Activated T-helper 17 cell treated with anti-CD3 and anti-CD28 coated beads, Interleukin-2, amount 50 U/mL, for 72 hours (primary cell): ENCODE measurements at places on chromosomes 2 and 18. TPM values are rescaled to one million over a fixed set of nuclear protein-coding genes. Genes with fewer than 3 reads are reported as not detected.

DNA sequence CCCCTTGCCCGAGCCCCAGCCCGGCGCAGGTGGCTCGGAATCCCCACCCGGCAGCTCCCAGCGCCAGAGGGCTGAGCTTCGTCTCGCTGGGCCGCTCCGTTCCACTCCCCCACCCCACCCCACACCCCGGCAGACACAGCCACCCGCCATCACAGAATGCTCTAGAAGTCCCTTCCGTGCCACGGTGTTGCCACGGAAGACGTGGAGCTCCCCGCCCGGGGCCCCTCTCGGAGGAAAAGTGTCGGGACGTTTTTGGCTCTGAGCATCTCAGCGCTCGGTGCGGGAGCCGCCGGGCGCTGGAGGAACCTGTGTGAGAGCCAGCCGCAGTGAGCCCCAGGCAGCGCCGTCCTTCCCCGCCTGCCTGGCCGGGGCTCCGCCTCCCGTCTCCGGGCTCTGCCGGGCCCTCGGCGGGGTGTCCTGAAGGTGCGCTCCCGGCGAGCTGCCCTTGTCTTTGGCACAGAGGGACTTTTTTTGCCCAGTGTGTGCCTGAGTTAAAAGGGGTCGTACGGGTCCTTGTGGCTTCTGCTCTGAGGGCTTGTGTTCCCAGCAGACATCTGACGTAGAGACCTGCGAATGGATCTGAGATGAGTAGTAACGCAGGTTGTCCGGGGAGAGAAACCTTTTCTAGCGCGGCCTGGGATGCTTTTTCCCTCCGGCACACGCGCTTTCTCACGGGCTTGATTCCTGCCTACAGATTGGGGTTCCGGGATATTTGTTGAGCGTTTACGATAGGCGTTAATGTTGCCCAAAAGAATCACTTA lies 1.8 kb downstream of the ZCCHC2 start:
- peak; percentile 15 for ATAC-seq

GRCh38 chr2:222442665-222443064 lies 18.3 kb downstream of the SGPP2 start:
- ATAC-seq = no peak

- no peak for ATAC-seq
Measured at GRCh38 chr2:51667679-51668078, 635.7 kb upstream of the NRXN1 start.

DNA sequence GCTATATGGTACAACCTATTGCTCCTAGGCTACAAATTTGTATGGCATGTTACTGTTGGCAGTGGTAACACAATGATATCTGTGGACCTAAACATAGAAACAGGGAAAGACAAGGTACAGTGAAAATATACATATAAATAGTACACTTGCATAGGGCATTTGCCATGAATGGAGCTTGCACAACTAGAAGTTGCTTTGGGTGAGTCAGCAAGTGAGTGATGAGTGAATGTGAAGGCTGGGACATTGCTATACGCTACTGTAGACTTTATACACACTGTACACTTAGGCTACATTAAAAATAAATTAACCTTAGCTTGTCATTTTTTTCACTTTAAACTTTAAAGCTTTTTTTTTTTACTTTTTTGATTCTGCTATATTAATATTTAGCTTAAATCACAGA lies 500.0 kb upstream of the SETBP1 start:
- no peak for ATAC-seq

GRCh38 chr2:171225302-171225980 lies 64.7 kb upstream of the TLK1 start:
- ATAC-seq = peak; percentile 94

DNA sequence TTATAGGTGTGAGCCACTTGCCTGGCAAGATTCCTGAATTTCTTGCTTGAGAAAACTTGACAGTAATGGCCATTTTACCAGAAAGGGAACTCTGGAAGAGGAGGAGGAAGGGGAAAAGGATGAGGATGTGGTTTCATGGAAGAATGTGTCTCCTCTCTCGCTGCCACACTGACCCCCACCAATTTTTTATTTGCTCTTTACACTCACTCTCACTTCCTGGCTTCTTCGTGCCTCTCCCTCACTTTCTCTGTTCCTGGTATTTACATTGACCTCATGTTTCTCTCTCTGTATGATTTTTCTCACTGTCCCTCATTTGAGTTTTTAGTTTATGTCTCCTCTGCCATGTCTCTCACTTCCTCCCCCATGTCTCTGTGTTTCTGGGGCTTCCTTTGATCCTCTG lies 134.5 kb upstream of the CAB39 start:
- peak; percentile 18 for ATAC-seq

Gene ZAP70
- total RNA-seq = 233 TPM

Gene SP140L
- total RNA-seq = 45.1 TPM
